ENCODE measurements at places on chromosomes 1 and 21.

GRCh38 chr1:3940081-3940753 lies 40.1 kb upstream of the C1orf174 start:
- DNase-seq, result no peak

GRCh38 chr1:211586538-211586937 lies 7.6 kb upstream of the SLC30A1 start:
- no peak for DNase-seq

- no peak for DNase-seq
These were observed 39.6 kb upstream of the KDM4A start for GRCh38 chr1:43610339-43610738.

GRCh38 chr1:229381234-229381633 lies 38.4 kb upstream of the CCSAP start:
- DNase-seq, result no peak
